IPS DF 6.9 (cell line): ENCODE measurements at places on chromosomes 3 and 15.

- no peak for DNase-seq
Observed at GRCh38 chr3:117499189-117499870, 789.8 kb downstream of the TUSC7 start.

- DNase-seq = no peak
Observed at GRCh38 chr3:53226841-53227407, 28.9 kb downstream of the TKT start.

- no peak for DNase-seq
Observed at GRCh38 chr3:113981803-113982202, 34.0 kb downstream of the ZDHHC23 start.

DNA sequence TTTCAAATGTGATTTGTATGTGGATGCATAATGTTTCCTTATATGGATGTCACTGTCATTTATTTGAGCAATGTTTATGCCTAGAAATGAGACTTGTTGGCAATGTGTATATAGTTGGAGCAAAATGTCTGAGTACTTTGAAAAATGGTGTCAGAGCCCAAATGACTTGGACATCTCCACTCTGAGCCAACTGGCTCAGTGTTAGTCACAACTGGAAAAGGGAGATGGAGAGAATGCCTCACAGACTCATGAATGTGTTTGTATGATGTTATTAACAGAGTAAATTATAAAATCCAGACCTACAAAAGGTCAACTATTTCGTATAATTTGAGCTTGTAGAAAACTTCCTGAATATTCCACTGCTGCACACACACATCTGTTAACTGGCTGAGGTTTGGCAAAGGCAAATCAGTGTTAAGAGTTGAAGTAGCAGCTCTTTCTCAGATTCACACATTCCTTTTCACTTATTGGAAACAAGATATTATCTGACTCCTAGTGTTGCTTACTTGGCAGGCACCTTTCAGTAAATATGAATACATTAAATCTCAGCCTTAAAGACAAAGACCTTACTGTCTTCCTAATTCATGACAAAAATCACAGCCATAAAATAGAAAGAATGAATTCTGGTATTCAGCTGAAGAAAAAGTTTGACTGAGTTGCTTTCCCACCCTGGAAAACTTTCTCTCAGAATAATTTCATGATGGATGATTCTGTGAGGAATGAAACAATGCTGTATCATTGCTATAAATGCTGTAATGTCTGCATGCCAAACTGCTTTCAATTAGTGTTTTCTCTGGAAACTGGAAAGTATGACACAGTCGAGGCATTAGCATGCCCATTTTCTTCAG, 27.0 kb downstream of the ADIPOQ start:
- DNase-seq = no peak

DNA sequence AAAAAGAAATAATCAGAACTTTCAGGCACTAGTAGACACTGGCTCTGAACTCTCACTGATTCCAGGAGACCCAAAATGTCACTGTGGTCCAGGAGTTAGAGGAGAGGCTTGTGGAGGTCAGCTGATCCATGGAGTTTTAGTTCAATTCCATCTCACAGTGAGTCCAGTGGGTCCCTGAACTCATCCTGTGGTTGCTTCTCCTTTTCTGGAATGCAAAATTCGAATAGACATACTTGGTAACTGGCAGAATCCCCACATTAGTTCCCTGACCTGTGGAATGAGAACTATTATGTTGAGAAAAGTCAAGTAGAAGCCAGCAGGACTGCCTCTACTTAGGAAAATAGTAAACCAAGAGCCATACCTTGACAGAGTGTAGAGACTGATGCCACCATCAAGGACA, 87.3 kb upstream of the OXTR start:
- DNase-seq = no peak

DNA sequence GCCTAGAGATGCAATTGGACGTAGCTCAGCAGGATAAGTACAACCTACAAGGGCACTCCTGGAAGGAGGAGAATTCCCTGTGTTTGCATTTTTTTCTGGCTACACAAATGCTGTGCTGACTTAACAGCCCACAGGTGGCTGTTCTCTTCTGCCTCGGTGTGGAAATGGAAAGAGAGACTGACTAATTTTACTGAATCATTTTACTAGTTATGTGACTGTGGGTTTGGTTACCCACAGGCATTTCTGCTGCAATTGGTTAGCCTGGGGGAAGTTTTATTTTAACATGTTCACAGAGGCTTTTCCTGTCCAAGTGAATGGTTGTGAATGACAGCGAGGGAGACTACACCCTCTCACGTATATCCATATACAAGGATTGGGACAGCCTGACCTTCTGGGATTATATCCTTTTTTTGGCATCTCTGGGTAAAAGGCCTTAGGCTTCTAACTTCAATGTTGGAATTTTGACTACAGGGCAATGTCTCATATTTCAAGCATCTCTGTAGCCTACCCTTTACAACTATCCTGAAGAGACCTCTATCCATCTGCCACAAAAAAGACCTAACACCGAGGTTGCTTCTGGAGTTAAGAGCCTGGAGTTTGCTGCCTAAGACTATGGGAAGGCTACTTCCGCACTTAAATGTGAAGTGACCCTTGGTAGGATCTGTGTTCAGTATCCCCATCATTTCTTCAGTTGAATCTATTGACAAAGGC, 67.2 kb upstream of the TP63 start:
- no peak for DNase-seq

GRCh38 chr3:61340931-61341461, 89.7 kb upstream of the FHIT start:
- no peak for DNase-seq

- DNase-seq = no peak
Observed at GRCh38 chr3:82038556-82038955, 277.1 kb upstream of the GBE1 start.

GRCh38 chr3:120634539-120634938, 38.4 kb downstream of the NDUFB4 start:
- DNase-seq = no peak

- no peak for DNase-seq
Observed at GRCh38 chr15:72796210-72796514, 12.6 kb upstream of the ADPGK start.

DNA sequence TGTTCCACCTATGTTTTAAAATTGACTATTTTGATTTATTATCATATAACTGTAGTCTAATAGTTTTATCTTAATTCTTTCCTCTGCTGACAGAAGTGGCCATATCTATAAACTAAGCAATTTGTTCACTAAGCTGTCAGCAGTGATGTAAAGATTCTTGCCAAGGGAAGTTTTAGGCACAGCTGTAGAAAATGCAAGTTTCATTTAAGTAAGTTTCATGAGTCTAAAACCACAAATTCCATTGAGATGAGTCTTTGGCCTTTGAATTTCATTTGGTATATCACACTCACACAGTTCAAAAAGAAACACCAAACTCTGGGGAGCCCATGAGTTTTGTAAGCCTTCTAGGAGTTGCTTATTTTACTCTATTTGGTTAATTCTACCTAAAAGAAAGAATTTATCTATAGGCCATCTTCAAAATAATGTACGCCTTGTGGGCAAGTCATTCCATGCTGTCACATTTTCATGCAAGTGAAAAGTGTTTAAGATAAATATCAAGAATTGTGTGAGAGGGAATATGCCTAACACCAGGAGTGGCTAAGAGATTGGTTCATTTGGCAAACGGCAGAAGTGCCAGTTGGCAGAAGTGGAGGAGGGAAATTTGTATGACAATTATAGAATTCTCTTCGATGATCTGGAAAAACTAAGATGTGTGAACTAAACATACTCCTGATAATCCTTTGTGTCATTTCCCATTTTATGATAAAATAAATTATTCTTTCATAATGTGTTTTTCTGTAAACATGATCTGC, 292.9 kb downstream of the ZIC4 start:
- no peak for DNase-seq

GRCh38 chr15:51869060-51869421, 39.6 kb downstream of the TMOD3 start:
- no peak for DNase-seq

DNA sequence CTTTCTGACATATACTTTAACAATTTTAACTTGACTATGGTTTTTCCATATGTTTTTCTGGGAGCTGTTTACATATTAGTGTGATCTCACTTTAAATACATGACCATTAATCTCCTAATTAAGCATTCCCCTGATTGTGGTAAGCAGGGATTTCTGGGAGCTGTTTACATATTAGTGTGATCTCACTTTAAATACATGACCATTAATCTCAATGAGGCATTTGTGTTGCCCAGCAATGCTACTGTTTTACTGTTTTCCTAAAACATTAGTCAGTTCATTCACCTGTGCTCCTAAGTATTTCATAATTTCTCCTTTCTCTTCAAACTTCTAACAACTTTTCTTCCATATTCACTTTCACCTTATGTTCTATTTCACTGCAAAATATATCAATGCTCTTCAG, 3.6 kb upstream of the GRAMD1C start:
- DNase-seq = no peak
